ENCODE measurements at places on chromosomes 11 and 22.
A peak's percentile ranks its signal among the peaks of the same experiment; 100 is the strongest.

GRCh38 chr11:100970283-100971164 lies 159.1 kb downstream of the PGR start:
- DNase-seq, result no peak

- DNase-seq, result no peak
Observed at GRCh38 chr11:33040033-33040861, 875 bp downstream of the TCP11L1 start.

DNA sequence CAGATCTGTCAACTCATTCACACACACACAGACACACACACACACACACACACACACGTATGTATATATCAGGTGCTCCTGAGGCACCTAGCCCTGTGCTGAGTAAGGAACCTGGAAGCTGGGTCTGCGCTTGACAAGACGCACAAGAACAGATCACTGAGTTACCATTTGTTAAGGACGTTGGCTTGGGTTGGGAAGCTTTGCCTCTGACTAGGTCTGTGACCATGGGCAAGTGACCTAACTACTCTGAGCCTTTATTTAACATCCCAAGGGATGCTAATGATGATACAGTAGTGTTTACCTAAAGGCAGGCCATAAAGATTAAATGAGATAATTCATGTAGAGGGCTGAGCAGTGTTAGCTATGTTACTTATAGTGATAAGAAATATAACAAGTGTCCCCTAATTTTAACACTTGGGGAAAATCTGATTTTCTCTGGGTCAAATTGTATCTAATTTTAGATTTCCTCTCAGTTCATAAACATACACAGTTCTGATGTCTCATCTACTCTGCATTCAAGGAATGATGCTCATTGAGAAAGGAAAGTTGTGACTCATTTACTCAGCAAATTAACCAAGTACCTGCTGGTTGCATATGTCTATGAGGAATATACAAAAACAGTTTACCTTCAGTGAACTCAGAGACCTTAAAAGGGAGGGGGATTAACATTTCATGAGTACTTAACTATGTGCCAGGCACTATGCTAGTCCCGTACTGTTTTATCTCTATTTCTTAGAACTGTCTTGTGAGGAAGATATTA lies 13.6 kb downstream of the RNF185 start:
- DNase-seq, result peak; percentile 23

- no peak for DNase-seq
Observed at GRCh38 chr11:104526006-104526405, 362.1 kb upstream of the PDGFD start.

DNA sequence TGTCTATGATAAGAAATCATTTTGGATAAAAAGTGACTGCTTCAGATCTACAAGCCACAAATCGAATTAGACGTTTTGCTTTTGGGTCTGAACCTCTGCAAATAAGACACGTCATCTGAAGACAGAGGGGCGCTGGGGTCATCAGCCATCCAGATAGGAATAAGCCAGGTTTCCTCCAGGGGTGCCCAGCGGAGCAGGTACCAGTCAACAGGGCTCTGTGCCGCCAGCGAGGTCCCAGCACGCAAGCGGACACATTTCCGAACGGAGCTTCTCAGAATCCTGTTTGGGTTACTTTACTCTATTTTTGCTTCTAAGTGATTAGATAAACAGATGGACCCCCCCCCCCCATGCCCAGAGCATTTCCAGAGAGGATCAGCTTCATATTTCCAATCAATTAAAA lies 873.8 kb downstream of the BRD1 start:
- DNase-seq, result no peak

DNA sequence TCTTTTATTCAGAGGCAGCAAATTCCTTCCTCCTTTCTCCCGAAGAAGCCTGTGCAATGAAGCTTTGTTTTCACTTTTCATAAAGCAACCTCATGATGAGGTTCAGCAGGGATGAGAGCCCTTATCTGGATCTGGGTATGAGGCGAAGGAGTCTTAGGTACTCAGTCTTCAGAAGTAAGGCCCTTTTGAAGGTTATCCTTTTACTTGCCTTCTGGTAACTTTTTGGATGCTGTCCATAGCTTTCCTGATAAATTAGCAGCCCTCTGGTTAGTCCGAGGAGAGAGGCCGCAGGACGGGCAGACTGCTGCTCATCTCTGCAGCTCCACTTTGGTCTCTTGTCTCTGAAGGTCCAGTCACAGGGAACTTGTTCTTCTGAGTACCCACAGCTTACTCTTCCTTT lies 1.1 kb downstream of the TRIM22 start:
- DNase-seq, result peak; percentile 15

- DNase-seq, result peak; percentile 53
Observed at GRCh38 chr11:117690484-117691217, 106.4 kb downstream of the DSCAML1 start.

DNA sequence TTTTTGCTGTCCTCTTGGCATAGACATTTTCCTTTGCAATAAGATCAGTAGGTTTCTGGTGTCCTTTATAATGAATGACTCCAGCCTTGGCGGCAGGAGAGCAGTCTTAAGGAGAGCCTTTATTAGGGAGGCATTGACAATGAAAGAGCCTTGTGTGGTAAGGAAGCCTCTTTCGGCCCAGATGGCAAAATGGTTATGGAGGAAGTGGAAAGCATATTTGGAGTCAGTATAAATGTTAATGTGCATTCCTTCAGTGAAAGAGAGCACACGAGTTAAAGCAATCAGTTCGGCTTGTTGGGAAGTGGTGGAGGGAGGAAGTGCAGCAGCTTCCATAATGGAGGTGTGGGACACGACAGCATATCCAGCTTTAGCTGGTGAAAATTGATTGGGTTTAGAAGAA lies 18.1 kb upstream of the ANO1 start:
- no peak for DNase-seq

DNA sequence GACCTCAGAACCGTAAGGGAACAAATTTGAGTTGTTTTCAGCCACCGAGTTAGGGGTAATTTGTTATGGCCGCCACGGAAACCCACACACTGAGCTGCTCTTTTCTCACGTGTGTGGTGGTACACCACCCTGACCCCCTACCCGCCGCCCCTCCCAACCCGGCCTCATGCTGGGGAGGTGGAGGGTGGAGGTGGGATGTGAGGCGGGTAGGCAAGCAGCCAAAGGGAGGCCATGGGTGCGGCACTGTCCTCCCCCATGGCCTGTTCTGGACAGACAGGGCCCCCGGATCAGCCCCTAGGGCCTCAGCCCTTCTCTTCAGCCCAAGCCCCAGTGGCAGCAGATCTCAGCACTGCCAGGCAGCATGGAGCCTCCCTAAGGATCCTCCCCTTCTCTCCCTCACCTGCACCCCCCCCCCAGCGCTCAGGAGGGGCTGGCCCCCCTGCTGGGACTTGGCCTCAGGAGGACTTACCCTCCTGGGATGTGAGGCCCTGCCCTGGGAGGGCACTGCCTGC lies 7.9 kb downstream of the PRR5 start:
- no peak for DNase-seq

DNA sequence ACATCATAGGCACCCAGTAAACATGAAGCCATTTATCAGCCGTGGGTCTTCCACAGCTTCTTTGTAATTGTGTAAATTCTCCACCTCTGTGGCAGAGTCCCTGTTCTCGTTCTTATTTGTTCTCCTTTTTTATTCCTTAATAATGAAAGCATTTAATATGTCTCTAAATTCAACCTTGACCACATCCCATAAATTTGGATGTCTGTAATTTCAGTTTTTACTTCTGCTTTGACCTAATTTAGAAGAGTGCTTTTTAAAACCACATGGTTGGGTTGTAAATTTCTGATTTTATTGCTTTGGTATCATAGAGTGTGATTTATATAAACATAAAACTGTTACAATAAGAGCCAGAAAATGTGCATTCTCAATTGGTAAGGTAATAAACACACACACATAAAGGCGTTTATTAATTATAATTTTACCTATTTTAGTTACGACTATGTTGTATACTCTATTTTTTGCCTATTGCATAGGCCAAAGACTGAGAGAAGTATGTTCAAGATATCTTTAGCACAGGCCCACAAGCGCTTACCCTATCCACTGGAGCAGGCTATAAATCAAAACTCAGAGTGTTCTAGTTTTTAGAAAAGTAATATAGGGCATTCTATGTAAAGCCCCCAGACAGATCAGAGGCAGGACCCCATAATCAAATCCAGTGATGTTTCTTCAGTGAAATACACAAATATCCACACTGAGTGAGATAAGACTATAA lies 58.0 kb upstream of the CCND1 start:
- no peak for DNase-seq

- peak; percentile 93 for DNase-seq
Observed at GRCh38 chr11:9982796-9983579, 311.0 kb downstream of the SBF2 start.

DNA sequence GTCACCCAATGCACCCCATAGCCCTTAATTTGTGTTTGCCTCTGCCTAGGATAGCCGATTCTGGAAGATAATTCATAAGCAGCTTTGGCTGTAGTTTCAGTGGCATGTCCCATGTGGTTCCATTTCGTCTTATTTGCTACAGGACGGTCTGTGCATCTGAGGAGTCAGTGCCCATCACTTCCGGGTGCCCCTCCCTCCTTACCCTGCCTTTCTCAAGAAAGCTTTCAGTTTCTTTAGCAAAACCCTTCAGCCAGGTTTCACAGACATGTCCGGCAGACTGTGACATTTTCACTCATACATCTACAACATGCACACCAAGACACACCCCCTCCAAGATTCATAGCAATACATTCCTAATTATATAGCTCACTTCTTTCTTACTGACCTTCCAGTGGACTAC lies 14.3 kb downstream of the TP53AIP1 start:
- DNase-seq, result no peak

- DNase-seq, result no peak
Observed at GRCh38 chr22:47288680-47289079, 526.2 kb downstream of the TBC1D22A start.

DNA sequence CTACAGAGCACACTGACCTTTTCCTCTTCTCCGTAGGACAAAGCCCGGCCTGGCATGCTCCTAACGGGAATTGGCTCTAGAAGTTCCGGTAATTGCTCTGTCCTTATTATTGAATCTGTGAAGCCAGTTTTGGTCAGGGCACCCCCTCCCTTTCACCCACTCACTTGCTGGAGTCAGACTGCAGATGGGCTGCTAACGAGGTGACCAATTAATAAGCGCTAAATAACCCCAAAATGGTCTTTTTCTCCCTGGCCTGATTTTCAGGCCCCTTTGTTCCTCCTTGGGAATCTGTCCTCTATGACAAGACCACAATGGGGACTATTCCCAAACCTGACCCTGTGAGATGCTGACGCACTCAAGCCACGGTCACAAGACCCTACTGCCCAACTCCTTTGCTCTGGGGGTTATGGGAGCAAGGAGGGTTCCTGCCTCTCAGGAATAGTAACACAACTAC lies 610.0 kb upstream of the CADM1 start:
- DNase-seq, result no peak

DNA sequence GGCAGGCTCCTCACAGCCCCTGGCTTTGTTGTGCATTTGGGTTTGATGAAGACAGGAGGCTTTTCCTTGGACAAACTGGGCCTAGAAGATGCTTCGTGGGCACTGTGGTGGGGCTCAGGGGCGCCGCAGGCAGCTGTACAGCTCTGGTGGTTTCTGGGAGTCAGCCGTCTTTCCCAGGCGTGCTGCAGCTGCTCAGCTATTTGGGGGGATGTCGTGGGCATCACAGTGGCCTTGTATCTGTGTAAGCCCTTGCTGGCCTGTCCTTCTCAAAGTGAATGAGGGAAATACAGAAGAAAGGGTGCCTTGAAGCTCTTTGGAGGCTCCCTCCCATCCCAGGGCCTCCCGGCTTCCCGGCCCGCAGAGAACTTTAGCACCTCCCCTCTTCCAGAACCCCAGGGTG lies 89.5 kb downstream of the TBC1D22A start:
- no peak for DNase-seq

DNA sequence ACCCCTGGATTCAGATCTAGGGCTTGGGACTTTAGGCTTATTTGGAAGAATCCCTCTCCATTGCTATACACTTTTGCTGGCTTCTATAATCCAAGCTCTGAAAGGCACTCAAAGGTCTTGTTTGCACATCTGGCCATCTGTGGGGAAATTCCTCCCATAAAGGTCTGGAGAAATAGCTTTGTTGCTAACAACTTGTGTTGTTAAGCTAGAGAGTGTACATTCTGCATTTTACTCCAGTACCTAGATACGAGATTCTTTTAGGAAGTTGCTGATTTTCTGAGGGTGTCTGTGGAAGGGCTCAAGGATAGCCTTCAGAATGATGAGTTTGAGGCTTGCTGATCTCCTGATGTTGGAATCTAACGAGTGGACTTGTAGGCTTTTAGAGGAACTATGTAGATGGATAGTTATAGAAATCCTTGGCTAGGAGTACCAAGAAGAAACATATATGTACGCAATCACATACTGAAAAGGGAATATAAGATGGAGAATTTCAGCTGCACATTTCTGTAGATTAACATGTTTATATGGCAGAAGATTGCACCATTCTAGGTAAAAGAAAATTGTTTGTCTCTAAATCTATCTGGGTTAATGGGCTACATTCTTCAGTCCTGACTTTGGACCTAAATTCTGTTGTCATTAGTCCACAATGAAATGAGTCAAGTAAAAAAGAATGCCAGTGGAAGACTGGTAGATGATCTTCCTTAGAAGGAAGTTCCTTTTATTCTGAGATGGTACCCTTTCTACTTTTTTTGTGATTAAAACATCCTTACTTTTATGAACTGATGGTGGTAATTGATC lies 51.0 kb downstream of the UBASH3B start:
- DNase-seq, result no peak

GRCh38 chr11:133778161-133778560 lies 67.2 kb downstream of the SPATA19 start:
- no peak for DNase-seq

- DNase-seq, result no peak
Observed at GRCh38 chr11:115527534-115528125, 23.4 kb upstream of the CADM1 start.

GRCh38 chr11:80365076-80365725 lies 924.4 kb upstream of the TENM4 start:
- DNase-seq, result peak; percentile 4

DNA sequence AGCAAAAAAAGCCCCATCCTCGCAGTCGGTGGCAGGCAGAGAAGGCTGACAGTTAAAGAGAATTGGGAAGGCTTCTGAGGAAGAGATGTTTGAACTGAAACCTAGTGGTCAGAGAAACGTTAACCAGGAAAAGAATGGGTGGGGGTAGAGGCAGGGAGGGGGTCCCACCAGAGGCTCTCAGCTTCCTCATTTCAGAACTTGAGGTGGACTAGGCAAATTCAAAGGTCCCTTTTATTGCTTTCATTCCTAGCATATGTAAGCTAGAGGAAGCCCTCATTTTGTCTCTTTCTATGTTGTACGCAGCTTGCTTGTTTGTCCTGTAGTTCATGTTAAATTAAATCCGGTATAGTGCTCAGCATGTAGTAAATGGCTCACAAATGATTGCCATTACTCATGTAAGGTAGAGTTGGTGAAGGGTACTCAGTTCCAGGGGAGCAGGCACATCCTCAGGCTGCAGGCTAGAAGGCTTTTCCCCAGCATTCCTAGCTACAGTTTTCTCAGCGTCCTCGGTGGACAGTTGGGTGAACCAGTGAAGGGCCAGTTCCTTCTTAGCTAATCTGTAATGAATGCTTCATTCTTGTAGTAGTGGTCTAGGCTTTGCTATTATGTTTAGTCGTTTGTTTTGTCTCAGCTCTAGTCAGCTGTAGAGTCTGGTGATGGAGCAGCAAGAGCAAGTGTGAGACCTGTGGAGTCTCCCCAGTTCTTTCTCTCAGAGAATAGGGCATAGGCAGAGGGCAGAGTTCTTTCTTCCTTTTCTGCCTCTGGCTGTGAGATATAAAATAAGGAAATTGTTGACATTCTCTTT lies 58.6 kb downstream of the UVRAG start:
- DNase-seq, result no peak
